ENCODE measurements at places on chromosomes 12 and 14.
A peak's percentile ranks its signal among the peaks of the same experiment; 100 is the strongest.

GRCh38 chr14:28949503-28949902 is 182.9 kb downstream of the FOXG1 start:
- DNase-seq: no peak

- peak; percentile 79 for DNase-seq
Observed at GRCh38 chr12:44000309-44000952, 164.6 kb downstream of the TMEM117 start.

GRCh38 chr12:117580718-117581062 is 219.3 kb upstream of the NOS1 start:
- DNase-seq: peak; percentile 50

DNA sequence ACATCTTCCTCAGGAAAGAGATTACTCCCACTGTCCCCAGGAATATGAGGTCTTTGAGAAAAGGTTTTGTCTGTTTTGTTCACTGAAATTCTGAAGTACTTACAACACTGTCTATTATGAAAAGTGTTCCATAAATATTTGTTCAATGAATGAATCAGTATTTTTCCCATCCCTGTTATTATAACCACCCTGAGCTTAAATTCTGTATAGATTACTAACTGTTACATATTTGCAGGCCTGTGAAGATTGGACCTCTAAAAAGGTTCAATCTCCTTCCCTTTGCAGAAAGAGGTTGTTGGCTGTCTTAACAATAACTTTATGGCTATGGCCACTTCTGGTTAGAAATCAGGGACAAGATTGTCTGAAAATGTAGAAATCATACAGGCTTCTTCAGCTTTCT is 174.5 kb upstream of the NPAS3 start:
- no peak for DNase-seq

DNA sequence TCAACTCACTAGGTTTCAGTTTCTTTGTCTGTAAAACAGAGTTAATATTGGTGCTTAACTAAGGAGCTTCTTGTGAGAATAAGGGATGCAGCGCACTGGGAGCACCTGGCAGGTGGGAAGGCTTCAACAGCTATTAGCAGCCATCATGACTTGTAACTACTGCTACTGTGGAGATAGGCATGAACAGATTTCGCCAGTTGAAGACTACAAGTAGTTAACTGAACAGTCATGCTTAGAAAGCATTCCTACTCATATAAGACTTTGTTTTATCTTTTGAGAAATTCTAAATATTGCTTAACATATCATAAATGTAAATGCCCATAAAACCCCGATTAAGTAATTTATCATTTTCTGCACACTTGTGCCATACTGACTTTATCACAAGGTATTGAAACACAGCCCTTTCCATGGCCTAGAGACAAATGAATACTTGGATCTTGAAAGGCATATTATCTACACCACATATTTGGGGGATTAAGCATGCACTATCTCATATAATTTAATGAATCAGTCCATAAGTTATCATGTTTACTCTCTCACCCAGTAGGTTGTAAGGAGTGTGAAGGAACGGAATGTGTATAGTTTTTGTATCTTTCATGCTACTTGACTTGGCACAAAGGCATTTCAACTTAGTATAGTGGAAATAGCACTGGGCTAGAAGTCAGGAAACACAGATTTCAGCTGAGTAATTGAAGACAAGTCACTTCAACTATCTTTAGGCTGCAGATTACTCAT is 16.1 kb downstream of the NTN4 start:
- DNase-seq: no peak

- DNase-seq: no peak
Observed at GRCh38 chr14:50875359-50876070, 3.7 kb downstream of the ABHD12B start.

DNA sequence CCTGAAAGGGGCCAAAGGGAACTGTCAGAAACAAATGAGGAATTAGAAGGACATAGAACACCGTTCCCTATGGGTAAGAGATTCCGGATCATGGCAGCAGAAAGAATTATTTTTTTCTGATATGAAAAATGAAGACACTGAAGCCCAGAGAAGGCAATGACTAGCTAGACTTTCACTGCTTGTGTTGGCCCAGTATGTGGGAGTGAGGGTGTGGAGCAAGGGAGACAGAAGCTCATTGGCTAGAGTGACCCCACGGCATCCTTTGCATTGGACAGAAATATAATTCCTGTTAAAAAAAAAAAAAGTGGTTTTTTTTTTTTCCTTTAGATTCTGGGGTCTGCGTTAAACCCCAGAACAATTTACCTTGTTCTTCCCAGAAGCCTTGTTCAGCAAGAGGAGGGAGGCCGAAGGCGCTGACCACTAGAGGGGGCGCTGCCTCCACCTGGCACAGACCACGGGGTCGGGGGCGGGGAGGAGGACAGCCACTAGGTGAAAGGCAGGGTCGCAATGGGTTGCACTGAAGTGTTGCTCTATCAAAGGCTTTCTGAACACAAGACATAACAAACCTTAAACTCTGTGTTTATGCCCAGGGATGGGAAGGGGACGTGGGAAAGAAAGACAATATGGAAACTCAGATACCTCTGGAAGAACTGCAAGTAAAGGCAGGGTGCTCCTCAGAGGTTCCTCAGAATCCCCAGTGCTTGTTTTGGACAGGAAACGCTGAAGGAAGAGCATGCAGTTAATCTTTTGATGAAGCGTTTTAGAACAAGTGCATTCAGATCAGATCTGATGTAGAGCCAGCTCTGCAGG is 156.8 kb downstream of the KCNA5 start:
- DNase-seq: peak; percentile 77

DNA sequence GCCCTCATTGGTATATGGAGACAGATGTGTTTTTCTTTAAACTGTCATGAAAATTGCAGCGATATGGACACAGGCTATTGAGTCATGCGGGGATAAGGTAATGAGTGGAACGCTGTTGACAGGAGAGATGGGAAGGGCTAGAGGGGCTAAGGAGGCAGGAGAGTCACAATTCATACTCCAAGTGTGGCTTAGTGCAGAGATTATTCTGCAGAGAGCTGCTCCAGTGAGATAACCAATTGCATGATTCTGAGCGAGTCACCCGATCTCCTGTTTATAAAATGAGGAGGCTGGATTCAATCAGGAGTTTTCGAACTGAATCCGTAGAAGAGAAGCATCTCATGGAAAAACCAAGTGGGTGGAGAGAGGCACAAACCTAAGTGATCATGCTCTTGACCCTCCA is 106.4 kb upstream of the PLEKHG7 start:
- no peak for DNase-seq

GRCh38 chr14:72254202-72254936 is 322.1 kb downstream of the RGS6 start:
- no peak for DNase-seq

- DNase-seq: no peak
Observed at GRCh38 chr14:99001241-99001640, 270.8 kb downstream of the BCL11B start.
